HT-29 (cell line): ENCODE measurements at places on chromosomes 2 and 18.

DNA sequence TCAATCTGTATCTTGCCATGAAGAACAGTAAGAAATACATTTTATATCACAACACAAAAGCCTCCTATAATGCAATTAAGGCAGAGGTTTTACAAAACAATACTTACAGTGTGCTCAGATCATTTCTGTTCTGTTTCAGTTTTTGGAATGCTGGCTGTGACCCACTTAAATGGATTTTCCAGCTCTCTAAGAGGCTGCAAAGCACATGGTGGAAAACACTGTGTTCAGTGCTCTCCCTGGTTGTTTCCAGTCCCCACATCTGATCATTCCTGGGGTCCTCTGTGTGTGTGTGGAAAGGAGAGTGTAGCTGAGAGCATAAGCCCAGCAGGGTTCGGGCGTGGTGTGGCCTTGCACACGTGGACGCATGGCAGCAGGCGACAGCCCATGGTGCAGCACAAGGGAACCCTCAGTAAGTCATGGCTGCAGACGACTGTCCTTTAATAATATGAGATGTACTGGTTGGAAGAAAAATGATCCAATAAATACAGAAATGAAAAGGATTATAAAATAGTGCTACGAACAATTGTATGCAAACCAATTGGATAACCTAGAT lies 95.6 kb downstream of the FAM210A start:
- DNase-seq: no peak

DNA sequence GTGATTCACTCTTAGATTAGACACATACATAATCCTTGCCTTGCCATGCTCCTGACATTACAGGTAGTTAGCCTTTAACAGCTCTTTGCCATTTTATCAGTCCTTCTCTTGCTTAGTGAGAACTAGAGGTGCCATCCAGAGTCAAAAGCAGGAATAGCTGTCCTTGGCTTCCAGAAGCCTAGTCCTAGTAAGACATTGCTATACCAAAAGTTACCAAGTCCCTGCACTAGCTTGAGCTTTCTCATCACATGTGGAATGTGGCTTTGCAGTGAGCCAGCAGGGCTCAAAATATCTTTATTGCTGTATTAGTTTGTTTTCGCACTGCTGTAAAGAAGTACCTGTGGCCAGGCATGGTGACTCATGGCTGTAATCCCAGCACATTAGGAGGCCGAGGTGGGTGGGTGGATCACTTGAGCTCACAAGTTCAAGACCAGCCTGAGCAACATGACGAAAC lies 104.7 kb upstream of the NOSTRIN start:
- no peak for DNase-seq

- DNase-seq: no peak
Observed at GRCh38 chr2:239381709-239382134, 19.1 kb downstream of the HDAC4 start.

DNA sequence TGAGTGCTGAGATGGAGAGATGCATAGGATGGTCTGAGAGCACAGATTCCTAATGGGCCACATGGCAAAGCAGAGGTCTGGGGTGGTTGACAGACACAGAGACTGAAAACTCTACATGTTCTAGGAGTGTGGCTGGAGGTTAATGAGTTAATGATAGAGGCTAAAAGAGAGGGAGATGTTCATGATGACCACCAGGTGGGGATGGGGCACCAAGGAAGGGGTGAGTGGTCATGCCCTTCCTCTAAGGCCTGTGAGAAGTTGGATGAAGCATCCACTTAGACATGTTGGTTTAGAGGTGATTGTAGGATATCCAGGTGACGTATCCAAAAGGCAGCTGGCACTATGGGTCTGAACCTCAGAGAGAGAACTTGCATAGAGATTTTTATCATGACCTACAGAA lies 102.1 kb downstream of the LRP2 start:
- no peak for DNase-seq

DNA sequence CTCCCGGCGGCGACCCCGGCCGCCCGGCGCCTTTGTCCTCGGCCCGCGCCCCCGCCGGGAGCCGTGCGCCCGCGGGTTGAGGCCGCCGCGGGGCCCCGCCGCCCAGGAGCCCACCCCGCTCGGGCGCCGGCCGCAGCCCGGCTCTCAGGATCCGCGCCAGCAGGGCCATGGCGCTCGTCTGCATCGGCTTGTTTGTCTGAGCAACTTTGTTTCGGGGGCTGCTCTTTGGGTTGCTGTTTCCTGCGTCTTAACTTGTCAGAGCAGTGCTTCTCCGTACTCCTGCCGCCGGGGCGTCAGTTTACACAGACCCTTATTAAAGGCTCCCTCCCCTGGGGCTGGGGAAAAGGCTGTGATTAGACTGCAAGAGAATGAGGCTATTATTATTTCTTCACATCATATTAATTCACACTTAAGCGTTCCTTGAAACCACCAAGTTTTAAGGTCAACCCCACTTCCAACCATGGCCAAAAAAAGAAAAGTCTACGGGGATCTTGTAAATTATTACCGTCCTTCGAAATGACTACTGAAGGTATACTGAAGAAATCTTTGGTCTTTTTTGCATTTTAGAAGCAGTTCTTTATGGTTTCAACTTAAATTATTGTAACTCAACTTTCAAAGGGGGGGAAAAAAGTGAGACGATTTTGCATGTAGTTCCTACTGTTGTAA lies at the start of gene CYP27C1:
Gene CYP27C1, minus strand, starts transcription at position 198 of the 666 bp plus-strand sequence. Its CDS starts 29 bp downstream, at position 169.
- DNase-seq: no peak

- no peak for DNase-seq
Observed at GRCh38 chr2:178700136-178700535, 107.1 kb downstream of the TTN start.

DNA sequence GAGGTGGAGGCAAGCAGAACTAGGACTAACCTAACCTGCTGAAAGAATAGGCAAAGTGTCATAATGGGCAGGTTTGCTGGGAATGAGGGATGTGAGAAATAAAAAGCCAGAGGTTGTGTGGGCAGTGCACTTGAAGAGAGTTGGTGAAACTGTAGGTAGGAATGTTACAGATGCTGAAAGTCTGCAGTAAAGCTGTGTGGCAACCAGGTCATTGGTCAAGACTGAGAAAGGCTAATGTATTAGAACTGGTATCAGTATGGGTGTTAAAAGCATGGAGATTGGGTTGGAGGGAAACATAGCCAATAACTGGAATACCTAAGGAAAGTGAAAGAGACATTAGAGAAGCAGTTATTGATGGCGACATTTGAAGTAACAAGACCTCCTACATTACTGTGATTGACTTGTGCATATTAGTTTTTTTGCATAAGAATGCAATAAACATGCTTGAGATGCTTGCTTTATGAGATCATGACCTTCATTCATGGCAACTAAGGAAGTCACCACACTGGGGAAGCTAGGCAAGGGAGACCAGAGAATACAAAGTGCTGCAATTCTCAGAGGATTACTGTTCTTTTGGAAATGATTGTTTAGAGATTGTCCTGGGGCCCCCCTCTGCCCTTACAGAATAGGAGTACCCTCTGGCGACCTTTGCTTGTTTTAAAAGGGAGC lies 11.8 kb downstream of the GULP1 start:
- DNase-seq: no peak

DNA sequence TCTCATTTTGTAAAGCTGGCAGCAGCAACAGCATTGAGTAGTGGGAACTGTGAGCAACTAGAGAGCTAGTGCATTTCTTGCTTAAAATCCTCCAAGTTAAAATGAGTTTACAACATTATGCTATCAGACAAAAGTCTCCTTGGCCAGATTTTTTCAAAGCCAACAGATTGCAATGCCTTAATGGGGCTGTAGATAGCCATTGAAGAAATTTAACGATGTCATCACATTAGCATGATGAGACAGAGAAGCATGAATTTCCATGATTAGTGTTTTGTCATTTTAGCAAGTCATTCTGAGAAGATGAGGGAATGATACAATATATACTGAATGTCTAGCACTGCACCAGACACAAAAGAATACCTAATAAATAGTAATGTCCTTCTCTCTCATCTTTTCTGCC lies 307.5 kb upstream of the REG3G start:
- no peak for DNase-seq

DNA sequence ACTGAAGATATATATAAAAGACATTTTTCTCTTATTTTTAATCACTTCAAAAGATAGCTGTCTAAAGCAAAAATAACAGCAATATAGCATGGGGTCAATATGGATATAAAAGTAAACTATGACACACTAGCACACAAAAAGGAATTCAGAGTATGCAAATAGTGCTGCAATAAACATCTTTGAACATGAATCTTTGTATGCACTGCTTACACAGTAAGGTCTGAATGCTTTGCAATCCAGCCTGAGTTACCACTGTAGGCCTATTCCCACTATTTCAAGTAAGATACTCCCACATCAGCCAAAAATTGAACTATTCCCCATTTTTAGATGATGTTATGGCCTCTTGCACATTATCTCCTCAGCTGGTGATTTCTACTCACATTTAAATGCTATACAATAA lies 27.4 kb upstream of the ERCC3 start:
- no peak for DNase-seq

DNA sequence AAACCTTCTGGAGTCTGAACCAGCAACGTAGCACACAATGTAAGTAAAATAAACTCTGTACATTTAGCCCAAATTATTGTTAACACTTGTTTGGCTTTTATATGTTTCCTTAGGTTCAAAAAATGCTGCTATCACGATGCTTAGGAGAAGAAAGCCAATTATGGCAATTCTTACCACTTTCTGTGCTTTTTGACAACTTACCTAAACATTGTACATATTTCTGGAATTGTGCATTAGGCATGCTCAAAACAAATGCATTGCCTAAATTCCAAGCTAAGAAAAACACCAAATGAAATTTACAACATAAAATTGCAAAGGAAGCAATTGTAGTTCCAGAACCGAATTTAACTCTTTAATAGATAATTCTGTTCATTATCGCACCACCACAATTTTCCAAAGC lies 585.6 kb upstream of the DSEL start:
- DNase-seq: no peak

GRCh38 chr2:65186093-65186868 lies 41.4 kb upstream of the ACTR2 start:
- DNase-seq: no peak

DNA sequence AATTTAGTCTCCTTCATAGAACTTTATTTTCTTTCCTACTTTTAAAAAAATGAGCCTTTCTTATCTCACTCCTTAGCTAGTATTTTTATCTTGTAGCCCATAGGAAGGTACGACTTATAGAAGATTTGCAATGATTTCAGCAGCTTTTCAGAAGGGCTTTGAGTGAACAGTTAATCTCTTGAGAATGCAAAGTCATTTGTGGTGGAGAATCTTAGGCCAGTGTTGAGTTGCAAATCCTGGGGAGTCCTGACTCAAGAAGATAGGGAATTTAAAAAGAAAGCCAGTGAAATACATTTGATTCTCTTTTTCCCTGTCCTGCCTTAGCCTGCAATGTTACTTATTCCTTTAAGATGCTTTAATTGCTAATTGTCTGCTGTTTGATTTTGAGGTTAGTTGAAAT lies 33.6 kb downstream of the LYPD6 start:
- DNase-seq: no peak

GRCh38 chr18:48140731-48141130 lies 210.3 kb upstream of the SMAD2 start:
- no peak for DNase-seq

DNA sequence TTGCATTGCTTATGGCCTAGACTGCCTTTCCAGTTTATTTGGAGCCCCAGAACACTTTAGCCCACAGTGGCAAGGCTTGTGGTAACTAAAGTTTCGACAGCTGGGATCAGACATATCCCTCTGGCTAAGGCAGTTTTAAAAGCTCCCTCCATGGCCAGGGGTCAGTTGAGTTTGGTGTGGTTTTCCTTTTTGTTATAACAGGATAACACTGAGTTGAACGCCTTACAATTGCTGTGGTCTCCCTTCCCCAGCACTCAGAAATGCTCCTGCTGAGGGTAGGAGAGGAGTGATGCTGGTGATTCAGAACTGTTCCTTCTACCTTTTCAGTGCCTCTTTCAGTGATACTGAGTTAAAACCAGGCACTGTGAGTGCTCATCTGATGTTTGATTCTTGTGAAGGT lies 182.6 kb downstream of the GULP1 start:
- DNase-seq: no peak

DNA sequence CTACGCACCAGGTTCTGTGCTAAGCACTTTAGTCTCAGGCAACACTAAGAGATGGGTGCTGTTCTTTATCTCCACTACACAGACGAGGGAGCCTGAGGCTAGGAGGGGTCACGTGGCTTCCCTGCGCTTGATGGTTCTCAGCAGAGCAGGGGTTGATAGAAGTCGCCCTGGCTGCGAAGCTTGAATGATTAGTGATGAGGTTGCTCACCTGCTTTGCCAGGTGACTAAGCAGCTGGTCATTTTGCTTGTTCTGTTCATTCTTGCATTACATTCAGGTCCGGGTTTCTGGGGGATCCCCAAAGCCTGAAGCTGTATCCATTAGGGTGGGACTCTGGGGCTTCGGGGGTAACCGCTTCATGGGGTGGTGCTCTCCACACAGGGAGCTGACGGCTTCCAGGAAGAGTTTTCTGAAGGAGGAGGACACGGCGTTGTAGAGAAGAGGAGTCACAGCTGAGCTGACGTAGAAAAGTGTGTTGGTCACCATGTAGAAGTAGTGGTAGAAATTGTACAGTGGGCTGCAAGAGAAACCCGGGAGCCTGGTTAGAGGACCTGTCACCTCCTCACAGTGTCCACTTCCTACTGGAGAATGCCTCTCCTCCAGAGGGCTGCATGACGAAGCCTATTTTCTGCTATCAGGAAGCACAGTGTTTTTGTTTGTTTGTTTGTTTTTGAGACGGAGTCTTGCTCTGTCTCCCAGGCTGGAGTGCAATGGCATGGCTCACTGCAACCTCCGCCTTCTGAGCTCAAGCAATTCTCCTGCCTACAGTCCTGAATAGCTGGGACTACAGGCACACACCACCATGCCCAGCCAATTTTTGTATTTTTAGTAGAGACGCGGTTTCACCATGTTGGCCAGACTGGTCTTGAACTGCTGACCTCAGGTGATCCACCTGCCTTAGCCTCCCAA lies 11.5 kb downstream of the NTSR2 start:
- no peak for DNase-seq

DNA sequence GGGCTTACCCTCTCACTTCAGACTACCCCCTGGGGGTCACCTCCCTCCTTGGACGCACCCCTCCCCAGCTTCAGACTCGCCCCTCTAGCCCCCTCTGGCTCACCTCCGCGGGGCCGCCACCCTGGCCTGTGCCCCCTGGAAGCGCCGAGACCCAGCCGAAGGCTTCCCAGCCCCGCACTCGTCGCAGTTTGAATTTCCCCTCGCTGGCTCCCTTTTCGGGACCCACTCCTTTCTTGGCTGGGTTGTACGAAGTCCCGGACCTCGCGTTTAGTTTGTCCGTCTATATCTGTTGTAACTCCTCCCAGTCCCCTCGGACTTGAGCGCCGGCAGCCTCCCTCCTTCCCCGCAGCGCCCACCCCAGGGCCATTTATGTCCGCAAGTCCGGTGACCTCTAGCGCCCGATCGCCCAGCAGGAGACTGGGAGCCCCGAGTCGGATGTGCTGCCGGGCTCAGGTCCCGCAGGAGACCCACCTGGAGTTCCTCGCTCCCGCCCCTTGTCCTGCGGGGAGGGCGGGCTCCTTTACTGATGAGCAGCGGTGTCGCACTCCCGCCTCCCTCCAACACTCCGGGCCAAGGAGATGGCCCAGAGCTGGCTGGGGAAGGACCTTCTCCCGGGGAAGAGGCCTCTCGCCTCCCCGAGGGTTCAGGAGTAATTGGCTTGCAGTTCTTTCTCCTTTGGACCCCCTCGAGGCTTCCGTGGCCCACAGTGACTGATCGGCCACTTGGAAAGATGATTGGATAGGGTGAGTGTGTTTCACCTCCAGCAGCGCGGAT lies 692 bp upstream of the RAX start:
- DNase-seq: no peak
